Large intestine (tissue), 12 donors: ENCODE measurements at places on chromosomes 6 and 20. TPM values are rescaled to one million over a fixed set of nuclear protein-coding genes. Genes with fewer than 3 reads are reported as not detected.

The CYP24A1 gene
- polyA plus RNA-seq: not detected

DNA sequence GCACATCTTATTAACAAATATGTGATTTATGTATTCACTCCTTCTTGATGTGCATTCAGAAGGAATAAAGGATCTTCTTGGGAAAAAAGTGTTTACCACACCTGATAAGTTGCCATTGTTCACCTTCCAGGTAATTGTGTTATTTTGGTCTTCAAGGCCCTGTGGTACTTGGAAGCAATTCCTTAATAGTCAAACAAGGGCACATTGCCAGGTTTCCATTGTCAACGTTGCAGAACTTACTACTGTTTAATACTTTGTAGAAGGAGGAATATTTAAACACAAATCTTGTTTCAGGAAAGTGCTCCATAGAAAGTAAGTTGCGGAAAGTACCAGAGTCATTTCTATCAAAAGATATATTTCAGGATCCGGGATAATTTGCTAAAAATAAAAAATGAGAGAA, 129.5 kb upstream of the SGK1 start:
- DNase-seq: no peak

- DNase-seq: no peak
These were observed 167.9 kb downstream of the TFAP2C start for GRCh38 chr20:56797023-56797422.

- DNase-seq: no peak
These were observed 72.5 kb downstream of the ITCH start for GRCh38 chr20:34435589-34435988.

GRCh38 chr6:131042664-131043063, 20.4 kb downstream of the EPB41L2 start:
- no peak for DNase-seq

DNA sequence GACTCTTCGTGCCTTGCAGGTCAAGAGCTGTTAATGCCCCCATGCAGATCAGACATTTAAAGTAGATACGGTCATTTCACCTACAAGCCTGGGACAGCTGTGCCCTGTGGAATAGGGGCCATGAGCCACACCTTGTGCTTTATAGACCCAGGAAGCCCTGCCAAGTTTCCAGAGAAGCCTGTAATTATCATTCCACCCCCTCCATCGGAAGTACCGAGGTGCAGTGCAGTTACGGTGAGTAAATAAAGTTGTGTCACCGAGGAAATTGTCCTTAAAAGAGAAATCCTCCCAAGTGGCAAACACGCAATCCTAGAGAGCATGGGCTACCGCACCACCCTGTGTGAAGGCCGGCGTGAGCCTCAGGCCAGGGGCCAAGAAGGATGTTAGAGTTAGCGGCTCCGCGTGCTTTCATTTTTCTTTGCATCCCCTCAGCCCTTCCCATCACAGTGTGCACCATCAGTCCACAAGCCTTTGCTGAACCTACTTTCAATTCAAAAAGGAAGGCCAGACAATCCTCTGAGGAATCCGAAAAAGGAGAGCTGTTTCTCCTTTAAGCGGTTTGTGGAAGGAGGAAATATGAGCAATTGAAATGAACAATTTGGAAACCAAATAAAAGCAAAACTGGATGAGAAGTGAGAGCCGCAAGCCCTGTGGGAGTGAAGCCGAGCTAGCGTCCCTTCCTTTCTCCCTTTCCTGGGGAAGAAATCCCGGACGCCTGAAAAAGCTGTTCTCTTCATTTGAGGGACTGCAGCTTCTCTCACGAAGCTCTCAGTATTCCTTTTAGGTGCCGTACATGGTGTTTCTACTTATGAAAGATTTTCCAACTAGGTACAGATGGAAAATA, 183.3 kb upstream of the PDE10A start:
- peak; percentile 20 for DNase-seq

DNA sequence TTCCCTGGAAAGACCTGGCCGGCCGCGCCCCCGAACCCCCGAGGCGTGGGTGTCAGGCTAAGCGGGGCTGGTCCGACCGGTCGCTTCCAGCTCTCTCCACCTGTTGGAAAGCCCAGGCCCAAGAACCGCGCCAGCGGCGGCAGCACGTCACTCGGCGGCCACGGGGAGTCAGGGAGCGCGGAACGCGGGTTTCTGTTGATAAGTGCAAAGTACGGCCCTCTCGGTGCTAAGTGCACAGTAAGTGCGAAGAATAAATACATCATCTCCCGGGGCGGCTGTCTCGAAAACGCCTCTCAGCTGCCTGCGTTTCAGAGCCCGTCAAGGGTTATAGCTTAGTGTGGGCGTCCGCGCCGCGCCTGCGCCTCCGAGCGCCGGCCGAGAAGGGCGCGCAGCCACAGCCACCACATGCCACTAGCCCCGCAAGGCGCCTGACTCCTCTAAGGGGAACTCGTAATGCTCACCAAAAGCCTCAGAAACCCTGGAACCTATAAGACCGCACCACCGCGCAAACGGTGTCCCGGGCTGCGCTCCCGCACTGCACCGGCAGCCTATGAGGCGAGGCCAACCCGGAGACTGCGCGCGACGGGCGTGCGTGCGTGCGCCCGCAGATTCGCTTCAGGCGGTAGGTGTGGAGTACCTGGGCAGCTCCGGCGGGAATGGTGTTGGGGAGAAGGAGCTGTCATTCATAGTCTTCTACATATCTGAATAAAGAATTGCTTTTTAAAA, 9.2 kb upstream of the TBX18 start:
- DNase-seq: no peak

DNA sequence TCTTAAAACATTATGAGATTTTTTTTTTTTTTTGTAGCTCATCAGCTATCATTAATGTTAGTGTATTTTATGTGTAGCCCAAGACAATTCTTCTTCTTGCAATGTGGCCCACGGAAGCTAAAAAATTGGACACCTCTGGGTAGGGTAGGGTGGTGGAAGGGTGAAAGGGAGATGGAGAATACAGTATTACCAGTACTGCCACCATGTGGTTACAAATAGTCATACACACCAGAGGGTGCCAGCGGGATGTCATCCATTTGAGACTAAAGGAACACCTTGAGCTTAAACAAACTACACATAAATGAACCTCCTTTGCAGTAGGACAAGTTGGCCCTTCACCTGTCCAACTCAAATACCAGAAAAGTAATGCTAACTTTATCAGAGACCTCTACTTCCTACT, 601.9 kb downstream of the HTR1B start:
- no peak for DNase-seq
